Left kidney (tissue), 8 donors: ENCODE measurements at places on chromosomes 5 and 9. TPM values are rescaled to one million over a fixed set of nuclear protein-coding genes. Genes with fewer than 3 reads are reported as not detected.

ZDHHC11B gene
- polyA plus RNA-seq, result 8.9 TPM

IFNA10 gene
- polyA plus RNA-seq, result not detected

PCDHGB4 gene
- 7.6 TPM for polyA plus RNA-seq

DNA sequence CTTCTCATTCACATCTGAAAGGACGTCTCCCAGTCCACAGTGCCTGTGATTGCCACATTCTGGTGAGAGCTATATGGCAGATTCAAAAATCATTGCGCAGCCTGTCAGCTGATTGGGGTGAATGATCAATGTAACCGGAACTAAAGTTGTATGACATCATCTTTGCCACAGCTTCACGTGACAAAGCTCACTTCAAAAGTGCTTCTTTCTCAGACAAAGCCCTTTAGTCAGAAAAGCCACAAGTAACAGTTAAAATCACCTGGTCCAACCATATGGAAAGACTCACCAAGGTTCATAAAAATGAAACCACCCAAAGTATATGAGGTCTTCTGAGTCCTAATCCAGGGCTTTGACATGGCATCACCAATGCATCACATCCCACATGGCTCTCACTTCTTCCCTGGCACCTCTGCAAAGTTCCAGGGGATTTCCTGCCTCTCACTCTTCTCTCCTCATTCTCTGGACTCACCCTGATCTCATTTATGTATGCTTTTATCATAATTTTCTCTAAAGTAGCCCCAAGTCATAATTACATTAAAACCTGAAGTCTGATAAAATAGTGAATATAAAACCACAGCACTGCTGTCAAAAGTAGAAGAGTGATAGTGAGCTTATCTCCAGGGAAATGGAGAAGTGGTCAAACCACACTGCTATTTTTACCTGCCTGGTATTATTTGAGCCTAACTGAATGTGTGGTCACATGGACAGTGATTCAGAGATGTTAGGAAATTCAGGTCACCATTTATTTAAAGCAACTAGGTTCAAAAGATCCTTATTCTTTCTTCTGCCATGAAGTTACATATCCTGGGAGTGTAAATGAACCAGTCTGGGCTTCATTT is 193.1 kb upstream of the PTGER4 start:
- DNase-seq, result no peak

- DNase-seq, result no peak
Measured at GRCh38 chr9:73133921-73134407, 17.7 kb upstream of the ANXA1 start.

DNA sequence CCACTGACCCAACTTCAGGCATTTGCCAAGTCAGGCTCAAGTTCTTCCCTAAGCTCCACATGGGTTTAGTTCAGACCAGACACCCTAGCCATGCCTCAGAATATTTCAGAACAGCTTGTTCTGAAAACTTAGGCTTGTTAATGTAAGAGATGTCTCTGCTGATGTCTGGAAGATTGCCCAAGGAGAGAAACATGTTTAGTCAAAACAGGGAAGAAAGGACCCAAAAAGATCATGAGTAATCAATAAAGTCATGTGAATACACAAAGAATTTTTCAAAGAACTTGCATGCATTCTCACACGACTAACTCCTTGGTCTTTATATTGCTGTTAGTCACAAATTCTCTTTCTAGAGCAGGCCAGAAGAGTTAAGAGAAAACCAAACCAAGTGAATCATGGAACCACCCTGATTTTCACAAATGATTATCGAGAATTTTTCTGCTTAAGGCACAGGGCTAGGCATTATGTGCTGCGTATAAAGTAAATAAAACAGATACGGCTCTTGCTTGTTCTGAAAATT is 158.1 kb upstream of the HMHB1 start:
- DNase-seq, result no peak

DNA sequence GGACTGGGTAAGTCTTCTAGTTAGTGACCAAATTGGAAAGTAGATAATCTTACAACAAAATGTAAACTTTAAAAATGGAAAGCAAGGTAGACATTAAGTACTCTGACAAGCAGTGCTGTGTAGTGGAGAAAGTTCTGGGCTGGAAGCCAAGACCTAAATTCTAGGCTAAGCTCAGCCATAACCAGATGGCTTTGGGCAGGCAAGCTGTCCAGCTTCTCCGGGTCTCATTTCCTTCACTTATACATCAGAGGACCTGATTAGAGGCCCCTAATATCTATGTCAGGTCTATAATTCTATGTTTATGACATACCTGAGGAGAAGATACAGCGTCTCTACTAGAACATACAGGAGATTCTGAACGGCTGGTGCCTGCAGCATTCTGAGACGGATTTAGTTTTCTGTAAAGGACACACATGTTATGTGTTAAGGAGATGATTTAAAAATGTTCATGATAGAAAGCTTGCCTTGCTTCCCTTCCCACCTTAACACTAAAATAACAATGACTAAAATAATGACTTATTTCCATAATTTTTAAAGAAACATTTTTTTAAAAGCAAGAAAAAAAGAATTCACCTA is 61.2 kb downstream of the ELL2 start:
- no peak for DNase-seq

DNA sequence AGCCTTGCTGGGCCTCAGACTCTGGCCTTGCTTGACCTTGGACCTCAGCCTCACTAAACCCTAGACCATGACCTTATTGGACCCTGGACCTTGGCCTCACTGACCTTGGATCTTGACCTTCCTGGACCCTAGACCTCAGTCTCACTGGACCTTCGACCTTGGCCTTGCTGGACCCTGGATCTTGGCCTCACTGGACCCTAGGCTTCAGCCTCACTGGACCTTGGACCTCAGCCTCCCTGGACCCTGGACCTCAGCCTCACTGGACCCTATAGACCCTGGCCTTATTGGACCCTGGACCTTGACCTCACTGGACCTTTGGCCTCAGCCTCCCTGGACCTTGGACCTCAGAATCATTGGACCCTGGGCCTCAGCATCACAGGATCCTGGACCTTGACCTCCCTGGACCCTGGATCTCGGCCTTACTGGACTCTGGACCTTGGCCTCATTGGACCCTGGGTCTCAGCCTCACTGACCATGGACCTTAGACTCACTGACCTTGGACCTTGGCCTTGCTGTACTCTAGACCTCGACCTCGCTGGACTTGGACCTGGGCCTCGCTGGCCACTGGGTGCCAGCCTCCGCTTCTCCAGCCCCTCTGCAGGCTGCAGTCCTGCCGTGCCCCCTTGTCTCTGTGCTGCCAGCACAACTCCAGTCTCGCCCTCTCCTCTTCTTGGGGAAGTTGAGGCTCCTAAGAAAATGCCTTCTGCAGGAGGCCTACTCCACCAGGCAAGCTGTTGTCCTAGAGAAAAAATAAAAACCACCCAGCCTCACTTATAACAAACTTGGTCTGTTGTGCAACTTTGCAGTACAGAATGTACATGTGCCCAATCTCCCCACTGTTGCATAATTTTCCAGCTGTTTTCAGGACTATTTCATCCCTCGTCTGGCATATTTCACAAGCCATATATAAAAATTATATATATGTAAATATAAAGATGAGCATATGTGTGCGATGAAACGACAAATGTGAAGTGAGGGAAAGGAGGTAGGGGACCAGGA is 11.0 kb upstream of the ADAMTS2 start:
- DNase-seq, result no peak

DNA sequence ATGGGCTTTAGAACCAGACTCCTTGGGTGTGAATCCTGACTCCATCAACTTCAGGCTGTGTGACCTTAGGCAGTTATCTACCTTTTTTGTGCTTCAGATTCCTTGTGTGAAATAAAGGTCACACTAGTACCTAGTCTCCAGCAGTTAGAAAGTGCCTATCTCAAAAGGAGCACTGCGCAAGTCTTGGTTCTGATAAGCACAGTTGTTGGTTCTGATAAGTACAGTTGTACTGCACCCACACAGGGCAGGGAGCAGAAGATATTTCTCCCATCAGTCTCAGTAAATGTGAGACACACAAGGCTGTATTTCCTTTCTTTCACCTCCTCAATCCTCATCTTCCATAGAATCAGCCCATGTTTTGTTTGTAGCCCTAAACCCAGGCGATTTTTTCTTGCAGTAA is 116.6 kb upstream of the DPYSL3 start:
- DNase-seq, result no peak

DNA sequence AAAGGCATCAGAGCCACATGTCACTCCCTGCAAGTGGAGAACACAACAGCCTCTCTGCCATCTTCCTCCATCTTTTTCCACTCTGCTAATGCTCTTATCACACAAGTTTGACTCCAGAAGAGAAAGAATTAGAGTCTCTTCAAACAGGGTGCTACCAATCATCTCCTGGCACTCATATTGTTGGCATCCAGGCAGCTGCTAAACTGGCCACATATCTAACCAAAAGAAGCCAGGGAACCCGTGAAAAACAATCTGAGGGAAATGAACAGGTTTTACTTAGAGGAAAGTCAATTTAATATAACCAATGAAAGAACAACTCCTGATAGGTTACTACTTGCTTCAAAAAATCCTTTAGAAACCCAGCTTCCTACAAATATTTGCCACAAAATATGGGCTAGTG is 117.2 kb downstream of the SLC25A46 start:
- DNase-seq, result no peak
